ENCODE measurements at places on chromosomes 4 and X.
A peak's percentile ranks its signal among the peaks of the same experiment; 100 is the strongest.

GRCh38 chr4:100430451-100430850, 87.4 kb downstream of the EMCN start:
- DNase-seq: no peak

- no peak for DNase-seq
Observed at GRCh38 chr4:117284736-117285135, 199.4 kb upstream of the TRAM1L1 start.

DNA sequence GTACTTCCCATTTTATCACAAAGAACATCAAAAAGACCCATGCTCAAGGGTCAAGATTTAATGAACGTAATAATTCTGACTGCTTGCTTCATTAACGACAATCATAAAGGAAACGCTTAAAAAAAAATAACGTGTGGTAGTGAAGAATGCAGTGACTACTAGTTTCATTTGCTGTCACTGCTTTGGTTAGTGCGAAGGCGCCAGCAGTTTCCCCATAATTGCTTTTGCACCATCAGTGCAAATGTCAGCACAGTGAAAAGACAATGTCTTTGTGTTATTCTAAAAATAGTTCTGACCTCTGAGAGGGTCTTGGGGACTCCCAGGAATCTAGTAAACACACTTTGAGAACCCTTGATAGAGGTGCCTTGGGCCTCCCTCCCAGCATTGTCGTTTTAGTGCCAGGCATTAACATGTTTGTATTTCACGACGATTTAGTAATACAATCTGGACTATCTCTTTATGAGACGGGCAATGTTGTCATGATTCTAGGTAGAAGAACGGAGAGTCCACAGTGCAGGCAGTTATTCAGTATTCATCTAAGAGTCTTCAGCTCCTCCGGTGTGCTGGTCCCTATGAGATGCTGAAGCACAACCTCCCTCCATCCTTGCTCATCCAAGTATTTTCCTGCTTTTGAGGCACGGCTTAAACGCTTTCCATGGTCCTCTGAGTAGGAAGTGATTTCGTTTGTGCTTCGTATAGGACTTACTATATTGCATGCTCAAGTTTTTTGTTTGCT, 71.0 kb downstream of the AFF1 start:
- DNase-seq: no peak

- no peak for DNase-seq
Observed at GRCh38 chr4:177163532-177163931, 146.1 kb upstream of the NEIL3 start.

DNA sequence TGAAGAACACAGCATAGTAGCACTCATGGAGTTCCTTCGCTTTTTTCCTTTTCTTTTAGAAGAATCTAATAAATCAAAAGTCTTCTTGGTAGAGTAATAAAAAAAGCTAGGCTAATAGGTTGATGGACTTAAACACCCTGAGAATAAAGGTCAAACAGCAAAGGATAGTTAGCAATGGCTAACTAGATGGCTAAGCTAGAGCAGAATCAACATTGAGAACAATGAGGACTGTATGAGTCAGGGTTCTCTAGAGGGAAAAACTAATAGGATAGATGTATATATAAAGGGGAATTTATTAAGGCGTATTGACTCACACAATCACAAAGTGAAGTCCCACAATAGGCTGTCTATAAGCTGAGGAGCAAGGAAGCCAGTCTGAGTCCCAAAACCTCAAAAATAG, 550.9 kb downstream of the GLUD2 start:
- DNase-seq: no peak

- DNase-seq: no peak
Observed at GRCh38 chr4:3801931-3802550, 35.9 kb downstream of the ADRA2C start.

DNA sequence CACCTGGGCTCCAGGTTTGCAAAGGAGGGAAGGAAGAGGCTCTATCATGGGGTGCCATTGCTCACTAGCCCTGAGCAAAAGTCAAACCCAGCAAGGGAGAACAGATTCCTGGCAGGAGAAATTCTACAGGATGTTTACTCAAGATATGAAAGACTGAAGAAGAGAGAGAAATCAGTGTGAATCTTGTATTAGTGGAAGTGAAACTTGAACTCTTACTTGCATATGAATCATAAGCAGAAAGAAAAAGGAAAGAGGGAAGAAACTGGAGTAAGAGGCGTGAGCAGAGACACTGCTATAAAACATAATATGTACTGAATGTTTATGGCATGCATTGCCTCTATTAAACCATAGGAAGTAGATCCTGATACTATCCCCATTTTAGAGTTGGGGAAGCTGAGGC, 60.9 kb downstream of the C4orf46 start:
- no peak for DNase-seq

- DNase-seq: no peak
Observed at GRCh38 chrX:153769865-153770600, 6.0 kb downstream of the PLXNB3 start.

GRCh38 chr4:14749910-14750309, 252.4 kb upstream of the CPEB2 start:
- no peak for DNase-seq

- peak; percentile 51 for DNase-seq
Observed at GRCh38 chr4:66906314-66906713, 639.0 kb downstream of the CENPC start.

DNA sequence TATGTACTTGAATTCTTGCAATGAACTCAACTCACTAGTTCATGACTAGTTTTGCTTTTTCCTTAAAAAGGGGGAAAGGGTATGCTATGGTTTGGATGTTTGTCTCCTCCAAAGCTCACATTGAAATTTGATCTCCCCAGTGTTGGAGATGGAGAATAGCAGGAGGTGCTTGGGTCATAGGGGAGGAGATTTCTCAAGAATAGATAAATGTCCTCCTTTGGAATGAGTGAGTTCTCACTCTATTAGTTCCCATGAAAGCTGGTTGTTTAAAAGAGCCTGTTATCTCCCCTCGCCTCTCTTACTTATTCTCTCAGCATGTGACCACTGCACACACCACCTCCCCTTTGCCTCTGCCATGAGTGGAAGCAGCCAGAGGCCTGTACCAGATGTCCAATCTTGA, 109.4 kb upstream of the INTU start:
- DNase-seq: no peak

GRCh38 chrX:97743014-97743413, 859.3 kb downstream of the RPA4 start:
- no peak for DNase-seq

- DNase-seq: peak; percentile 81
Observed at GRCh38 chrX:100636321-100636991, at the start of gene TSPAN6. Gene TSPAN6, minus strand, starts transcription at chrX:100636806. Its CDS starts 112 bp downstream, at chrX:100636694.

DNA sequence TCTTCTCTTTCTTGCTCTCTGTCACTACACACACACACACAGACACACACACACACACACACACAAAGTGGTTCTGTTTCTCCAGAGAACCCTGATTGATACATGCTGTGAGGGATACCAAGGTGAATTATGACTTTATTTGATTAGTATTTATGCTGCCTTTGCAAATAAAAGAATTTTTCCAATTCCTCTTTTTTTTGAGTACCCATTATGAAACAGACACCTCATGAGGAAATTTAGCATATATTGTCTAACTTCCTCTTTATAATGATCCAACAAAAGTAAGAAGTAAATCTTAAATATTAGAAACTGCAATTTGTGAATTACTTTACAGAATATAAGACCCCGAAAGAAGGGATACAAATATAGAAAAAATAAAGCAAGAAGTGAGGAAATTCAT, 14.3 kb upstream of the RAB28 start:
- DNase-seq: no peak

DNA sequence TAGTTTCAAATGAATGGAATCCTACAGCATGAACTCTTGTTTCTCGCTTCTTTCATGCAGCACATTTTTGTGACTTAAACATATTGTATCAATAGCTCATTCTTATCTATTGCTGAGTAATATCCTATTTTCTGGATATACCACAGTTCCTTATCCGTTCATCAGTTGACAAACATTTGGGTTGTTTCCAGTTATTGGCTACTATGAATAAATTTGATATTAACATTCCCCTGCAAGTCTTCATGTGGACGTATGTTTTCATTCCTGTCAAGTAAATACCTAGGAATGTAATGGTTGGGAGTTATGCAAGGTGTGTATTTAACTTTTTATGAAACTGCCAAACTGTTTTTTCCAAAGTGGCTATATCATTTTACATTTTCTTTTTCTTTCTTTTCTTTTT, 114.0 kb upstream of the SH3RF1 start:
- no peak for DNase-seq

DNA sequence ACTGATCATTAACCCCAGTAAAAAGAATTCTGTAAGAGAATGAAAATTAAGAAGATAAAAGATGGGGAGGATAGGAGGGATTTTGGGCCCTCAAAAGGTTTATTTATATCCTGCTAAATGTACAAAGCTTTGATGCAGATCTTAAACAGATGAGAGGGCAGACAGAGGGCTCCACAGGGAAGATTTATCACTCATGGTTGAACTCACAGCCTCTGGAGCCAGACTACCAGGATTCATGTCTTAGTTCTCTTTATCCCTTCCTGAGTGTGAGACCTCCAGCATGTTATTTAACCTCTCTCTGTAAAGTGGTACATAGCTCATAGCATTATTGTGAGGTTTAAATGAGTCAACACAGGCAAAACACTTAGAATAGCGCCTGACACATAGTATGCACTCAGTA, 74.4 kb downstream of the SOWAHB start:
- no peak for DNase-seq

DNA sequence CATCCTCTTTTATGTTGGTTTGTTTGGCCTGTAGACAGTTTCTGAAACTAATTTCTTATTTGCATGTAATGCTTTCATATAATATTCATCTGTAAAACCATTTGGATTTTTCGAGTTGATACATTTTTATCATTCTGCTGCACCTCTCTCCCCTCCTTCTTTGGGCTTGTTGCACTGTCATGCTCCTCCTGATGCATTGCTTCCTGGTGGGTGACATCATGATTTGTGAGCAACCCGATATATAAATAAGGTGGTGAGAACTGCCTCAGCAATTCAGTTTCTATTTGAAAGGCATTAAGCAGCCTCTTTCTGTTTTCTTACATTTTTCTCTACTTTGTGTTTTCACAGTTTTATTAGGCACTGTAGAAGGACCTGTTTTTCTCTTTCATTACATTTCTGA, 515.7 kb downstream of the RPA4 start:
- no peak for DNase-seq

GRCh38 chr4:174763454-174764104, 65.5 kb downstream of the GLRA3 start:
- no peak for DNase-seq

DNA sequence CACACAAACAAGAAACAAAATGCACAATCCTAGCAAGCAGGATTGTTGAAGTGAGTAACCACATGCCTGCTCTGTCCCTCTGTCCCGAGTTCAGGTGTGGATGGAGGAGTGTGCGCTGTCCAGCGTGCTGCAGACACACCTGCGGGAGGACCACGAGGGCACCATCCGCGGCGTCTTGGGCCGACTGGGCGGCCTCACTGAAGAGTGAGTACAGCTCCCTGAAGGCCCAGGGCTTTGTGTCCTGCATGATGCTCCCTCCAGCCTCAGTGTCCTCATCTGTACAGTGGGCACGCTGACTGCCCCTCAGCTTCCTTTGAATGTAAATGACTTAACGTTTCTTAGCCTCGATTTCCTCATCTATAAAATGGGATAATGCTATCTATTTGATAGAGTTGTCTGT, 82.5 kb downstream of the EVC start:
- no peak for DNase-seq

DNA sequence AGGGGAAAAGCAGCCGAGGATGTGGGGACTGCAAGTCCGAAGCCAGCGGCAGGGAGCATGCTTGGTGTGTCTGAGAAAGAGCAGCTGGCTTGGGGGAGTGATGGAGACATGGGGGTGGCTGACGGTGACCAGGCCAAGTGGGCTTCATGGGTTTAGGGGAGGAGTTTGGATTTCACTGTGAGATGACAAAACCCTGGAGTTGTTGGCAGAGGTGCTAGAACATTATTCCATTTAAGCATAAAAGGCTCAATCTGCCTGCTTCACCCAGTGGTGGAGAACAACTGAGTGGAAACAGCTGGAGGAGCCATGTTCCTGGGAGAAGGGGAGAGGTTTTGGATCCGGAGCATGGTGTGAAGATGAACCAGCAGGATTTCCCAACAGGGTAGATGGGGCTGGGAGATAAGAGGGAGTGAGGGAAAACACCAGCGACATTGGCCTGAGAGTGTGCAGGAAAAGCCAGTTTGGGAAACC, 318.0 kb upstream of the TAPT1 start:
- no peak for DNase-seq

DNA sequence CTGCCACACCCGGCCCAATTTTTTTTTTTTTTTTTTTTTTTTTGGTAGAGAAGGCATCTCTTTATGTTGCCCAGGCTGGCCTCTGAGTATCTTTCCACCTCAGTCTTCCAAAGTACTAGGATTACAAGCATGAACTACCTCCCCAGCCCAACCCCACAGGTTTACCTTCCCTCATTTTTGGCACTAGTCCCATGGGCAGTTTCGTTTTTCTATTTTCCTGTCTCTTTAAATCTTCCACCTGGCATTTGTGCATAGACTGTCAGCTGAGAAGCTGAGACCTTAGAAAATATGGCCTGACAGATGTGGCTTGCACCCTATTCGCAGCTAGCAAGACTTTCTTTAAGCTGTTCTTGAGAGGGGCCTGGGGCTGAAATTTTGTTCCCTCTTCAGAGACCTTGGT, 27.9 kb downstream of the TNIP2 start:
- DNase-seq: no peak

- DNase-seq: no peak
Observed at GRCh38 chr4:183349673-183350072, 27.4 kb upstream of the CLDN24 start.

DNA sequence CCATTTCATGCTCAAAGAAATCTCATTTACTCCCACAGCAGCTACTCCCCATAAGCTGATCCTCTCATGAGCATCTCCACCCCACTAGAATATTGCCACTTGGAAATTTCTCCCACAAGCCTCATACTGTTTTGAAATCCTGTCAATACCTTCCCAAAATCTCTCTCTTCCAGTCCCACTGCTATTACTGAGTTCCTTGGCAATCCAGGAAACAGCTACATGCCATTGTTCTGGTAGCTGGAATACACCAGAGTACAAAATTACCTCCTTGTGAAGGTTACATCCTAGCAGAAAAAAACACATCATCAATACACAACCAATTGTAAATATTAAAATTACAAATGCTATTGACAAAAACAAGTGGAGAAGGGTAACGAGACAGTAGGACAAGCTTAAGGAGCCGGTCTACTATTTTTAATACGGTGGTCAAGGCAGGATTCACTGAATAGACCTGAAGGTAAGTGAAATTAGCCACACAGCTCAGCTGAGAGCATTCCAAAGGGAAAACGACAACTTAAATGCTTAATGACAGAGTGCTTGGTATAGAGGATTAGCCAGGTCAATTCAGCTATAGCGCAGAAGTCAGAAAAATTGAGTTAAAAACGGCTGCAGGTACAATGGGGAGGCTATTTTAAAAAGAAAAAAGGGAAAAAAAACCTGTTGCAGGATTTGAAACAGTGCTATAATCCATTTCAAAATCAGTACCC, 6.4 kb downstream of the RPL9 start:
- DNase-seq: no peak

- no peak for DNase-seq
Observed at GRCh38 chr4:104896660-104897645, 249.7 kb upstream of the TET2 start.

- no peak for DNase-seq
Observed at GRCh38 chrX:103431316-103431715, 55.0 kb downstream of the BEX3 start.

GRCh38 chr4:108834835-108835384, 72.1 kb upstream of the ETNPPL start:
- no peak for DNase-seq

- no peak for DNase-seq
Observed at GRCh38 chr4:67120369-67120768, 424.9 kb downstream of the CENPC start.
